Nephron progenitor cell (in vitro differentiated cells): ENCODE measurements at places on chromosomes 6 and 20.

DNA sequence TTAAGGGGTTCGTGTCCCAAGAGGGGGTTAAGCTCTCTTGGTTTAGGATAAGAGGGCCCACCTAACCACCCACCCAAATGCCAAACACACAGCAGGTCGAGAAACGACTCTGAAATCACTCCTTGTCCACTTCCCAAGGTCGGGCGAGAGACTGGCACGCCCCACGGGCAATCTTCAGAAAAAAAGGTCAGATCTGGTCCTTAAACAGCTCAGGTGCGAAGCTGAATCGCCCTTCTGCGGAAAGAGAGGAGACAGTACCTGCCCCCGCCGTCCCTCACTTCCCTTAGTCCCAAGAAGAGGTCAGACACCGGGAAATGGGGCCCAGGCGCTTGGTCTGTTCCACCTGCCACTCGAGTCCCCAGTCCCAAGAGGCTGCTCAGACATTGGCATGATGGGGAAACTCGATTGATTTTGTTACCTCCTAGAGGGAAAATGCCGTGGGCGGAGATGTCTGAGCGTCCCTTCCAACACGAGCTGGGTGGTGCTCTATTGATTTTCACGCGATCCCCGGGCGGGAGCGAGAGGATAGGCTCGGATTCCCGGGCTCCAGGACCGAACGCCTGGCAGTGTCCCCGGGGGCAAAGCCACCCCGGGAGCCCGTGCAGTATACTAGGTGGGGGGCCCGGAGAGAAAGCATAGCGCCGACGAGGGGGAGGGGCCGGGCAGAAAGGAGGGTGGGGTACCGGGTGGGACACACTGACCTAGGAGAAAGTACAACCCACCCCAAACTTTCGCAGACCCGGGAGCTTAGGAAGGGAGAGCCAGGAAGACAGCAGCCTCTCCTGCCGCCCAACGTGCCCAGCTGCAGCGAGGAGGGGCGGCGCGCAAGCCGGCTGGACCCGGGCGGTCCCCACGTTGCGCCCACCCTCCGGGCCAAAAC lies 1.1 kb upstream of the SAMD5 start:
- peaks cover 59% of the 10 kb centered on the region for H3K27me3 ChIP-seq
- peak; percentile 35 for DNase-seq
- peaks cover 14% of the 10 kb centered on the region for H3K4me1 ChIP-seq
- H3K4me3 ChIP-seq = peak overlapping the region; percentile 84

GRCh38 chr6:5191722-5192121 lies 69.0 kb downstream of the LYRM4 start:
- no peaks in the 10 kb centered on the region for H3K27me3 ChIP-seq
- H3K27ac ChIP-seq = no peak overlapping the region
- no peak for DNase-seq

DNA sequence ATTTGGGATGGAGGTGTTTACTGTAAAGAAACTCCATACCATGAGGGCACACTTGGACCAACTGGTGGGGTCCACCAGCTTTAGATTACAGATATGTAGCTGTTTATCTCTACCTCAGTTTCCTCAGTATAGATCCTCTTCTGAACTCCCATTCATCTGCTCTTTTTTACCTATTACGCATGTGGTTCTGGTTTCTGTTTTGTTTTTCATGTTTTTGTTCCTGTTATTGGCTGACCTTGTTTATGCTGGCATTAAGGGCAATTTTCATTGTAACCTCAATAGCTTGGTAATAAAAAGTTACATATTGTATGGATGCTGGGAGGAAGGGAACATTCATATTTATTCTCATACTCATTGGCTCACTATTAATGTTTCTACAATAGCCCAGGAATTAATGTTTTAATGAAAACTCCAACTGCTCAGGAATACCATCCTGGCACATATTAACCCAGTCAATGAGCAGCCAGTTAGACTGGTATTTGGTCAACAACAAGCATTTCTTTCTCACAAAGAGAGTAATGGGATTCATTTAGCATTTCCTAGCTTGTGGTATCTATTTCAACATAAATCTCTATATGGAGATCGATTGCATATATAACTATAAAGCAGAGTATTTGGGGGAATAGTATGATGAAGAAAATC lies 83.8 kb upstream of the FAM184A start:
- H3K27me3 ChIP-seq = peaks cover 7% of the 10 kb centered on the region
- H3K4me3 ChIP-seq = no peak overlapping the region
- no peaks in the 10 kb centered on the region for H3K4me1 ChIP-seq
- no peak for DNase-seq

DNA sequence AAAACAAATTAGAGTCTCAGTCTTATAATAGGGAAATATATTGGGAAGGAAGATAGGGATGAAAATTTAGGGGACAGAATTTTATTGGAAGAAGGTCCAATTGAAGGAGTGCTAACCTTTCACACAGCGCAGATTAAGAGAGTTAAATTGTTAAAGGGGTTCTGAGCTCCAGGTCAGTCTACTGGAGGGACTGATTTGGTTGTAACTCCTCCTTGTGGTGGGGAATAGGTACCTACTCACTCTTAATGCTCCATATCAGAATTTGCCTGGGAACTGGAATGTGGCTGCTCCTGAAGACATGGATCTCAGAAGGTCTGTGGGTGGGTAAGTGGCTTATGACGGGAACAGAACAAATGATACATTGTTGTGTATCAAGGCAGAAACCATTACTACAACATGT lies 143.5 kb downstream of the FLRT3 start:
- H3K27me3 ChIP-seq = peaks cover 3% of the 10 kb centered on the region
- no peak for DNase-seq
- no peaks in the 10 kb centered on the region for H3K36me3 ChIP-seq
- no peak overlapping the region for H3K4me3 ChIP-seq
- no peak overlapping the region for H3K27ac ChIP-seq
- peaks cover 14% of the 10 kb centered on the region for H3K4me1 ChIP-seq

- H3K27ac ChIP-seq = peak overlapping the region; percentile 1
- peaks cover 30% of the 10 kb centered on the region for H3K36me3 ChIP-seq
- peaks cover 5% of the 10 kb centered on the region for H3K4me1 ChIP-seq
- H3K27me3 ChIP-seq = no peaks in the 10 kb centered on the region
Measured at GRCh38 chr6:24426729-24427446, 24.2 kb downstream of the MRS2 start.

DNA sequence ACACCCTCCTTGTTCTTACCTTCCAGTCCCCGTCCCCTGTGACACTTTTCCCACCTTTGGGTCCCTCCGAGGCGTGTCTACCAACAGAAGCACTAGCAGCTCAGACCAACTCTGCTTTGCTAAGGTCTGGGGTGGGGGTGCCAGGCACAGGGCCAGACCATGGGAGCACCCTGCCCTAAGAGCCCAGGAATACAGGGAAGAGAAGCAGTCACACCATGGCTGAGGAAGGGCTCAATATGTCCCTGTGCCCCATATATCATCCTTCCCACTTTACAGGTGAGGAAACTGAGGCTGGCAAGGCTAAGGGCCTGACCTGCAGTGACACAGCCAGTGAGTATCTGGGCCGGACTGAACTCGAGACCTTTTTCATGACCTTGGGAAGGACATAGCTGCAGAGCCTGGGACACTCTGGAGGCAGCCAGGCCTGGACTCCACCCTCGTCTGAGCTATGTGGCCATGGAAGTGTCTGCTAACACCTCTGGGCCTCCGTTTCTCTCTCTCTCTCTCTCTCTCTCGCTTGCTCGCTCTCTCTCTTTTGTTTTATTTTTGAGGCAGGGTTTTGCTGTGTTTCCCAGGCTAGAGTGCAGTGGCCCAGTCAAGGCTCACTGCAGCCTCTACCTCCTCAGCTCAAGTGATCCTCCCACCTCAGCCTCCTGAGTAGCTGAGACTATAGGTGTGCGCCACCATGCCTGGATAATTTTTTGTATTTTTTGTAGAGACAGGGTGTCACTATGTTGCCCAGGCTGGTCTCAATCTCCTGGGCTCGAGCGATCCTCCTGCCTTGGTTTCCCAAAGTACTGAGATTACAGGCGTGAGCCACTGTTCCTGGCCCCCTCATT lies 156.7 kb downstream of the GRM4 start:
- H3K27ac ChIP-seq = no peak overlapping the region
- H3K36me3 ChIP-seq = no peaks in the 10 kb centered on the region
- H3K4me3 ChIP-seq = no peak overlapping the region
- H3K27me3 ChIP-seq = peaks cover 34% of the 10 kb centered on the region
- H3K4me1 ChIP-seq = peaks cover 71% of the 10 kb centered on the region

GRCh38 chr6:14423955-14424354 lies 306.4 kb downstream of the CD83 start:
- DNase-seq = no peak
- no peaks in the 10 kb centered on the region for H3K36me3 ChIP-seq

GRCh38 chr6:105453968-105454367 lies 51.1 kb upstream of the PREP start:
- H3K36me3 ChIP-seq = peaks cover 5% of the 10 kb centered on the region
- H3K27ac ChIP-seq = no peak overlapping the region
- H3K27me3 ChIP-seq = peaks cover 8% of the 10 kb centered on the region

GRCh38 chr6:155586090-155586489 lies 130.5 kb upstream of the NOX3 start:
- no peaks in the 10 kb centered on the region for H3K36me3 ChIP-seq
- H3K4me1 ChIP-seq = no peaks in the 10 kb centered on the region
- H3K27ac ChIP-seq = no peak overlapping the region
- no peak overlapping the region for H3K4me3 ChIP-seq

GRCh38 chr6:108570517-108570916 lies 9.8 kb downstream of the FOXO3 start:
- peaks cover 68% of the 10 kb centered on the region for H3K36me3 ChIP-seq
- peak overlapping the region; percentile 19 for H3K27ac ChIP-seq
- peaks cover 26% of the 10 kb centered on the region for H3K4me1 ChIP-seq
- H3K27me3 ChIP-seq = no peaks in the 10 kb centered on the region
- no peak overlapping the region for H3K4me3 ChIP-seq
- no peak for DNase-seq

DNA sequence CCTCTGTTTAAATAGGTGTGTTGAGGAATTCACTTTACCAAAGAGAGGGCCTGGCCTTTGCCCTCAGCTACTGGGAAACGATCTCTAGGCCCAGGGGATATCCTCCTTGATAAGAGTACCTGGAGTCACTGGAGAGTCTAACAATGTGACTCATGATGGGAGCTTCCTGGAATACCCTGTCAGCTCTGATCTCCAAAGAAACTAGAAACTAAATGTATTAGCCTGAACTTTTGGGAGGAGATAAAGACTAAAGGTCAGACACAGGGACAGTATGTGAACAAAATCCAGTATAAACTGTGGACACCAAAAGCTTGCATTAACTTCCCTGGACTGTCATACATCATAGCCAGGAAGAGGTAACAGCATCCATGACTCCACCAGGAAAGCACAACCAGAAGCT lies 148.5 kb downstream of the RNGTT start:
- H3K4me1 ChIP-seq = peaks cover 17% of the 10 kb centered on the region
- H3K4me3 ChIP-seq = no peak overlapping the region
- H3K27me3 ChIP-seq = no peaks in the 10 kb centered on the region
- peaks cover 4% of the 10 kb centered on the region for H3K36me3 ChIP-seq

DNA sequence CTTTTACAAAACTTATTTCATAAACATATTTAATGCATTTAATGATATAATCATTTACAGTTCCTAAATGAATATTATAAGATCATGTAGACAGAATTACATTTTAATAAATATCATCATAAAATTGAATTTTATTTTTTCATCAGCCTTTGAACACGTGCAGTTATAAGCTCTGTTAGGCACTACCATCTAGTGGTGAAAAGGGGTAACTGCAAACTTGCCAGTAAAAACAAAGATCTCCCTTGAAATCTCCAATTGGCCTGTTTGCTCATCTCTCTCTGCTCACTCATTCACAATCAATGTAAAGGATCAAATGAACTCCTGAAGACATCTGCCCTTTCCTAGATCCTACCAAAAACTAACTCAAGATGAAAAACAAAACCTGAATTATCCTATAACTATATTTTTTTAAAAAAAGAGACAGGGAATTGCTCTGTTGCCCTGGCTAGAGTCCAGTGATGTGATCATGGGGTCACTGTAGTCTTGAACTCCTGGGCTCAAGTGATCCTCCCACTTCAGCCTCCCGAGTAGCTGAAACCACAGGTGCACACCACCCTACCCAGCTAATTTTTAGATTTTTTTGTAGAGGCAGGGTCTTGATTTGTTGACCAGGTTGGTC lies 31.7 kb downstream of the SAMHD1 start:
- H3K4me3 ChIP-seq = no peak overlapping the region
- no peaks in the 10 kb centered on the region for H3K36me3 ChIP-seq
- no peak overlapping the region for H3K27ac ChIP-seq
- peaks cover 6% of the 10 kb centered on the region for H3K4me1 ChIP-seq
- peak; percentile 27 for DNase-seq
- no peaks in the 10 kb centered on the region for H3K27me3 ChIP-seq

DNA sequence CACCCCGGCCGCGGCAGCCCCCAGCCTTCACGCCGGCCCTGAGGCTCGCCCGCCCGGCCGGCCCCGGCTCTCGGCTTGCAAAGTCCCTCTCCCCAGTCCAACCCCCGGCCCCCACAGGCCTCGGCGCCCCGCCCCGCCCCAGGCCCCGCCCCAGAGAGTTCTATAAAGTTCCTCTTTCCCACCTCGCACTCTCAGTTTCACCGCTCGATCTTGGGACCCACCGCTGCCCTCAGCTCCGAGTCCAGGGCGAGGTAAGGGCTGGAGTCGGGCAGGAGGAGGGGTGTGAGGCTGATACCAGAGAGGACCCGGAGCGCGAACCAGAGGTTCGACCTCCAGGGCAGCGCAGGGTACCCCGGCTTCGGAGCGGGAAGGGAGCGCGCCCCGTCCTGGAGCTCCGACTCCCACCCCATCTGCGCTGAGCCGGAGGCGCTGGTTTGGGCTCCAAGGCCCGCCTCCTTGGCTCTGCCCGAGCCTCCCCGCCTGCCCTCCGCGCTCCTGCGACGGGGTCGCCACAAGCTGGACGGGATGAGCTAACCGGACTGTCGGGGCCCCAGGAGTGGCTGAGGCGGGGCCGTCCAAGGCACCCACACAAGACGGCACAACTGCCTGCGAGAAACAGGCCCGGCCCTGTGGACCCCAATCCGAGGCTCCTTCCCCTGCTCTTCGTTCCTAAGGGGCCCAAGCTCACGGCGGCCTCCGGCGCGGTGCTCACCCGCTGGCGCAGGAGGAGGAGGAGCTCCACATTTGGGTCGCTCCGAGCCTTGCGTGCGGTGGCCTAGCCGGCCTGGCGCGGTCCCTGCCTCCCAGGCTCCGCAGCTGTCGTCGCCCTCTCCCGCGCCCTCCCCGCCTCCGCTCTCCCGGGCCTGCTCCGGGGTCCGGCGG lies at the start of gene IRF4:
TSS of gene IRF4 (plus strand) at position 194 of the 882 bp plus-strand sequence. CDS start 1,401 bp downstream, outside the sequence.
- peaks cover 15% of the 10 kb centered on the region for H3K4me1 ChIP-seq
- H3K27ac ChIP-seq = no peak within 1 kb of the TSS
- H3K27me3 ChIP-seq = peaks cover 96% of the 10 kb centered on the region
- H3K4me3 ChIP-seq = peak within 1 kb of the TSS; percentile 78
- no peaks in the 10 kb centered on the region for H3K36me3 ChIP-seq

DNA sequence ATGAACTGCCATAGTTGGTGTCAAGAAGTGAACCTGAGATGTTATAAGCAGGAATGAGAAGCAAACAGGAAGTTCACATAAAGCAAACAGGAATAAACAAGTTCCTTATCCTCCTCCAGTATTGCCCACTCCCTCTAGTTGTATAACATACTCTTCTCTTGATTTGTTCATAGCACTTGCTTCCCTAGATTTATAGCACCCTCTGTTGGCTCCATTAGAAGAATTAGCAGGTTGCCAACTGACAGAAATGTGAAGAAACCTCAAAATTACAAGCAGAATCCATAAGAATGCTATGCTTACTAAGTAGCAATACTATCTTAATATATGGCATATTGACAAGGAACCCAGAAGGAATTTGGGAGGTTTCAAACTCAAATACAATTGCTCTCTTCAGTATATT lies 195.4 kb downstream of the TBX18 start:
- H3K4me1 ChIP-seq = no peaks in the 10 kb centered on the region
- no peak overlapping the region for H3K4me3 ChIP-seq
- no peak overlapping the region for H3K27ac ChIP-seq
- no peaks in the 10 kb centered on the region for H3K27me3 ChIP-seq
- peaks cover 12% of the 10 kb centered on the region for H3K36me3 ChIP-seq
